ENCODE measurements at places on chromosomes 12 and 14. TPM values are rescaled to one million over a fixed set of nuclear protein-coding genes. Genes with fewer than 3 reads are reported as not detected.

- peak; percentile 72 for DNase-seq
Measured at GRCh38 chr12:52230364-52231281, 2.4 kb upstream of the KRT7 start.

- DNase-seq = no peak
Measured at GRCh38 chr12:43621262-43621661, 69.3 kb upstream of the ADAMTS20 start.

- DNase-seq = no peak
Measured at GRCh38 chr14:29444216-29444615, 483.4 kb downstream of the PRKD1 start.

DNA sequence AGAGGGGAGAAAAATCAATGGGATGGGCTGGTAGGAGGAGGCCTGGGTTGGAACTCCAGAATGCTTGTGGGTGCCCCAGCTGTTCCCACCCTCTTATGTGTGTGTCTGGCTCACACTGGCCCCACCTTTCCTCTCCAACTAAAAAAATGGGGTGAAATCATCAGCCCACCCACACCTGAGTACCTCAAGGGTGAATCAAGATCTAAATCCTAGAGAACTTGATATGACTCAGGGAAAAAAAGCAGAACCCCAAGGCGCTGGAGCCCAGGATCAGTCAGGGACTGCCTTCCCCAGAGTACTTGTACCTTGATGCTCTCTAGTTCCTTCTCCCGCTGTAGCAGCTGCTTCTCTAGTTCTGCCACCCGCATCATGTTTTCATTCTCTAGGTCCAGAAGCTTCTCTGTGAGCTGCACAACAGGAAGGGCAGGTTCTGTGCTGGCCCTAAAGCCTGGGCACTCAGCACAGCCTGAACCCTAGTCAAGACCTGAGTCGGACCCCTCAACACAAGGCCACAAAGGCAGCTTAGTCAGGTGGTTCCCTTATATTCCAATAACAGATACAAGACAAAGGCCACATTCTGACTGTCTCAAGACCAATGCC is 29.7 kb downstream of the PRPF40B start:
- no peak for DNase-seq

OR6C65 gene
- not detected for total RNA-seq

GRCh38 chr12:105256011-105256410 is 20.0 kb upstream of the APPL2 start:
- DNase-seq = no peak

NAA30 gene
- total RNA-seq = 25.8 TPM

GRCh38 chr12:19484738-19485137 is 45.4 kb downstream of the AEBP2 start:
- no peak for DNase-seq
